ENCODE measurements at places on chromosomes 2 and 18.
A peak's percentile ranks its signal among the peaks of the same experiment; 100 is the strongest.

DNA sequence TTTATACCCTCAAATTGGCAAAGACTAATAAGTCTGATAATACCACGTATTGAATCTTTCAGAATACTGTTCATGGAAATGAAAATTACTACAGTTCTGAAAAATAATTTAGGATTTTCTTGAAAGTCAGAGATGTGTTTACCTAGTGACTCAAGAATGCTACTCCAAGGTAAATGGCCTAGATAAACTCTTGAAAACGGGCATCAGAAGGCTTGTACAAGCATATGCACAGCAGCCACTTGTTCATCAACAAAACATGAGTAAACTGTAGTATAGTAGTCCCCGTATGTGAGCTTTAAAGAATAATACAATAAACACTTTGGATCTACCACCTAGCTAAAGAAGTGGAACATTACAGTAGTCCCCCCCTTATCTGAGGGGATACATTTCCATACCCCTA, 157.5 kb downstream of the THADA start:
- DNase-seq: no peak

- DNase-seq: no peak
Observed at GRCh38 chr2:46615986-46616485, 136.7 kb downstream of the TMEM247 start.

DNA sequence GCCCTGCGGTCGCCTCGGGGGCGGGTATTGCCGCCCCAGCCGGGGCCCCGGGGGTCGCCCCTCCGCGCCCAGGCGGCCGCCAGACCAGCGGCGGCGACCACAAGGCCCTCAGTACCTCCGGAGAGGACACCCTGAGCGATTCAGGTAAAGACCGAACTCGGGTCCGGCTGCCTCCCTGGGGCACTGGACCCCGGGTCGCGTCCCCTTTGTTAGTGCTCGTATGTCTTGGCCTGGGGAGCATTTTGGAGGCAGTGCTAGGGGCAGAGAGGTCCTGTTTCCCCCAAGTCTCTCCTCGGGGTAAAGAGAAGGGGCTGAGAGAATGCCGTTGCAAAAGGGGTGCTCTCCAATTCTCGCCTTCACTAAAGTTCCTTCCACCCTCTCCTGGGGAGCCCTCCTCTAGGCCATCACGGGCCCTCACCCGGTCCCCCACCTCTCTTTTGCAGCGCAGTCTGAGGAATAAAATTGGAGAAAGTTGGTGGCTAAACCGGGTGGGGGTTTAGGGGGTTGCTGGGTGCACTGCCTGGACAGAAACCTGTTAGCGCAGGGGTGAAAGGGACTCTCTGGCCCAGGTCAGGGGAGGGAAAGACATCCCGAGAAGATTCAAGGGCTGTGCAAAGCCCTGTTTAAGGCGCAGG, 2.5 kb downstream of the MYCN start:
- DNase-seq: no peak

- no peak for DNase-seq
Observed at GRCh38 chr2:159175182-159175581, 111.3 kb downstream of the WDSUB1 start.

- no peak for DNase-seq
Observed at GRCh38 chr2:26571316-26571715, 69.8 kb downstream of the CIB4 start.

DNA sequence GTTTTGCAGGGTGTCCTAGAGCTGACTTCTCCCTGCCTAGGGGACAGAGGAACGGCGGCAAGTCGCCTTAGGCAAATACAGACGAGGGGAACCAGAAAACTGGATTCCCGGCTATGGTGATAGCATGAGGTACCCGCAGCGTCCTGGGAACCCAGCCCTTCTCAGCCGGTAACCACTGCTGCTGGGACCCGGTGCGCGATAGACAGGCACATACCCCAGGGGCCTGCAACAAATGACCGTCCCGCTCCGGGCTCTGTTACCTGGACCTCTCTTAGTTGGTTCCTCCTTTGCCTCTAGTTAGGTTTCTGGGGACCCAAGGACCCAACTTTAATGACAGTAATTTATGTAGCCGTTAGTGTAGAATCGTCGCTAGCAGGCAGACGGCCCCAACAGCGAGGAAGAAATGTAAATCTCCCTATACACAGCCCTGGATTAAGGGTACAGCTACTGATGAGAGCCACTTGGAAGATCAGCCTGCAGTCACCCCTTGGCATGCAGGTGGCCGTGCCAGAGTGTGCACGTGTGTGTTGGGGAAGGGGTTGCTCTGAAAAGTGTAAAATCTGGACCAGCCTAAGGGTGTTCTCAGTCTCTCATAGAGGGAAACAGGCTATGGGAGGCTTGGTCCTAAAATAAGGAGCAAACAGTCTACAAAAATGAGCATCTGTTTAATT, 819 bp upstream of the SERPINE2 start:
- DNase-seq: no peak

- DNase-seq: no peak
Observed at GRCh38 chr2:205346649-205347048, 335.7 kb upstream of the NRP2 start.

DNA sequence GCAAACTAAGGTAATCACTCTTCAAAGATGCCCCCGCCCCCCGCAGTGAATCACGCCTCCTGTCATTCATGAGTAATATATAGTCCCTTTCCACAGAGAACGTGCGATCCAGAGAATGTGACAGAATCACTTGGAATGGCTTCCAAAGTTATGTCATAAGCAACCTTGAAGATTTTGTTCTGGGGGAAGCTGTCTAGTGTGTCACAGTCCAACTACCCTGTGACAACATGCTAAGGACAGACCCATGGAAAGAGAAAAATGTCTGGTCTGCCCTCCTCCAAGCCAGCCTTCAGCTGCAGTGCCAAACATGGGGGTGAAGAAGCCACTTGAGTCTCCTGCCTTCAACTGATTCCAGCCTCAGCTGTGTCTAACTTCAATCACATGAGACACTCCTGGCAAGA, 259.1 kb downstream of the SS18 start:
- DNase-seq: no peak

DNA sequence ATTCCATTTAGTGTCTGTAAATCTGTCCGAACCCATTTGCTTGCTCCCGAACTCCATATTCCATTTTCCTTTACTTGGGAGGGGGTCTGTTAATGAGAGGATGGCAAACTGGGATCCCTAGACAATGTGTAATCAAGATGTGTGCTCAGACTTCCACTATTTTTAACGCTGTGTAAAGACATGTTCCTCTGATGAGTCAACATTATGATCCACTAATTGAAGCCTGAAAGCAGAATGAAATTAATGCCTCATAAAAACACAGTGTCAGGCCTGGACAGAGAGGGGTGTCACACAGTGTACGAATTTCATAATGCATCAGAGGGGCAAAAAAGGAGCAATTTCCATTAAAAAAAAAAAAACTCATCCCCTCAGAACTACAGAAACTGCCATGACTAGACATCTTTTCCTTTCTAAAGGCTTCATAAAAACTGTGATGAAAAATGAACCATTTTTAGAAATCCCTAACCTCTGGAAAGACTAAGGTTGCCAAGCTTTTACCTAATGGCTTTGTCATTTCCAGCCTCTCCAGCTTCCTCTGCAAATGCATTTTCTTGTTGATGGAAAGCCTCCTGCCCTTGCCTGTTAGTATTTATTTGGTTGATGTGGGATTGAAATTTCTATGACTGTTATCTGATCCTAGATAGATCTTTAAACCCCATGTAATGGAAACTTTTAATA, 209.2 kb upstream of the DCC start:
- DNase-seq: no peak

DNA sequence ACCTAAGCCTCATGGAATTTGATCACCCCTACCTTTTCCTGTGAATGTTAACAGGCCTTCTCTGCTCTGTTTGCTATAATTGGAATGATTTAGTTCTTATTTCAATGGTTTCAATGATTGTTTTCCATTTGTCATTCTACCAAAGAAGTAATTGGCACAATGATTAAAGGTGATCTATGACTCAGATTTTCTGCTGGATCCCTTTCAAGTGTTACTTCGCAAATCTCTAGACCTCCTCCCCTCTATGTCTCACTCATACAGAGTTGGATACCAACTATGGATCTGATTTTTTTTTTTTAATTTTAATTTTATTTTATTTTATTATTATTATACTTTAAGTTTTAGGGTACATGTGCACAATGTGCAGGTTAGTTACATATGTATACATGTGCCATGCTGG, 29.6 kb upstream of the FAM117B start:
- no peak for DNase-seq

GRCh38 chr2:235127931-235128330, 176.1 kb downstream of the SH3BP4 start:
- DNase-seq: no peak

DNA sequence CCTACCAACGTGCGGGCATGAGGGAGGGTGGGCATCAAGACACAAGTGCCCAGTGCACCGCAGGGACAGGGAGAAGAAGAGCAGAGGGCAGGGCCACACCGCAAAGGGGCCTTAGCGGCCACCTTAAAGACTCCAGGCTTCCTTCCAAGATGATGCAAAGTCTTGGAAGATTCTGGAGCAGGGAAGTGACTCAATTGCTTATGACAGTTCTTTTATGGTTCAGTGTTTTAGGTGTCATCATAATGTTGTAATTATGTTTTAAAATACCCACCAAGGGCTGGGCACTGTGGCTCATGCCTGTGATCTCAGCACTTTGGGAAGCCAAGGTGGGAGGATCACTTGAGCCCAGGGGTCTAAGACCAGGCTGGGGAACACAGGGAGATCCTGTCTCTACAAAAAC, 44.5 kb upstream of the SEMA4C start:
- no peak for DNase-seq

DNA sequence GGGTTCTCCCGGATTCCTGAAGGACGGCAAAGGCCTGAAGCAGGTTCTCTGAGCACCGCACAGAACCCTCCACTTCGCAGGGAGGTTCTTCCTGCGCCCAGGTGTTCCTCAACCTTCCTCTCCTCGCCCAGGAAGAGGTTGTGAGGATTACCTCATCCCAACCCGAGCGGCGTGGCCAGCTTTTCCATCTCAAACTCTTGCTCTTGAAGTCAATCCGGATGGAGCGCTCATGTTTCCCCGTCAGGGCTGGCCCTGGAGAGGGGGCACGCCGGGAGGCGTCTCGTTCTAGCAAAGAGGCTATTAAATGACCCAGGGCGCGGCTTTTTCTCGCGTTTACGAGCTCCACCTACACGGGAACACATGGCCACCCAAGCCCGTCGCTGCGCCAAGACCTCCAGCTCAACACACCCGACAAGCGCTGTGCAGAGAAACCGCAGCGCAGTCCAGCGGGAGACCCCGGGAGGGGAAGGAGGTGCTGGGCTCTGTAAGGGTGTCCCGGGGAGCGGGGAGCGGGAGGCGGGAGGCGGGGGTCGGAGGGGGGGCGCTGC, 540 bp upstream of the RAB10 start:
- no peak for DNase-seq

GRCh38 chr18:62715759-62716615, 646 bp downstream of the PHLPP1 start:
- DNase-seq: peak; percentile 29

GRCh38 chr2:117536139-117536538, 278.4 kb upstream of the DDX18 start:
- DNase-seq: no peak

DNA sequence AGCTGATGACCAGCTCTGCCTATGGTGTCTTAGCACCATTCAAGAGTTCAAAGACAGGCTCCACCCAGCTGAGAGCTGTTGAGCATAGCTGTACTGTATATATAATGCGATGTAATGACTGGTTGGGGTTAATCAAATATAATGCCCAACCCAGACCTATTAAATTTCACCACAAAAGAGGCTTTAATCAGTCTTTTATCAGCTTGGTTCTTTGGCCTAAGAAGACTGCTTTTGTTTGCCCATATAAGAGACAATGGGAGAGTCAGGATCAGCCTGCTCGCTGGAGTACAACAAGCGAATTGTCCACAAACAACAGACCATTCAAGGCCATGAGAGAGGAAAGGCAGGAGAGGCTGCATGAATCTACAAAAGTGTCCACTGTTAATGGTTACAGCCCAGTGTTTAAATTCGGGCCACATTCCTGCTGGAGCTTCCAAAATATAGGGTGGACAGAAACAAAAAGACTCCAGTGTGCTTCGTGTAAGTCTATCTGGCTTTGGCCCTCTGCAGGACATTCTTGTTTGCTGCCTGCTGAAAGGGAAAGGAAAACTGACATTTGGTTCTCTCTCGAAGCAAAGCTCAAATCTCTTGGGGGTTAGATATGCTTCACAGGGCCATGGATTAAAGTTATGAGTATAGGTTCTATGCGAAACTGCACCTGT, 299.0 kb upstream of the FBXO11 start:
- DNase-seq: no peak

- DNase-seq: no peak
Observed at GRCh38 chr18:64099244-64099643, 49.6 kb downstream of the LINC00305 start.

DNA sequence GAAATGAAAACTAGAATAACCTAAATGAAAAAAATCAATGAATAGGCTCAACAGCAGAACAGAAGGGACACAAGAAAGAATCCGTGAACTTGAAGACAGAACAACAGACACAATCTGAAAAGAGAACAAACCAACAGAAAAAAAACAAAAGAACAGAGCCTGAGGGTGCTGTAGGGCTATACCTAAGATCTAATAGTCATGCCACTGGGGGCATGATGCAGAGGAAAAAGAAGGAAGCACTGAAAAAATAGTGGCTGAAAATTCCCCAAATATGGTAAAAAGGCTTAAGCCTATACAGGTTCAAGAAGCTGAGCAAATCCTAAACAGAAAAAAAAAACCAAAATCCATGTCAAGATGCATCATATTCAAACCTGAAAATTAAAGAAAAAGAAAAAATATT, 50.3 kb downstream of the KANSL3 start:
- DNase-seq: no peak

- peak; percentile 17 for DNase-seq
Observed at GRCh38 chr2:27303093-27304025, 4.9 kb downstream of the UCN start.

DNA sequence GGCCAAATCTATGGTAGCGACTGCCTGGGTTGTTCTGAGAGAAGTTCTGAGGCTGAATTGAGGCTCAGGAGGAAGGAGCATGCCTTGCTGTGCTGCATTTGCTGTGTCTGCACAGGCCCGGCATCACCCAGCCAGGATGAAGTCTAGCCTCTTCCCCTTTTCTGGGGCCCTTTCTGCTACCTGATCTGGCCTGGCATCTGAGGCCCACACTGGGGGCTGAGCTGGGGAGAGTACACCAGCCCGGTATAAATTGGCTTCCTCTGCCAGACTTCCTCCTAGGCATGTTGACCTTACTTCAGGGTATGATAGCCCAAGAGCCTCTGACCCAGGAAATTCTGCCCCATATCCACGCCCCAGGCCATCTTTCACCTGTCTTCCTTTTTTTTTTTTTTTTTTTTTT, 30.0 kb downstream of the MRPL35 start:
- no peak for DNase-seq

GRCh38 chr18:33184958-33185357, 255.6 kb downstream of the CCDC178 start:
- no peak for DNase-seq

DNA sequence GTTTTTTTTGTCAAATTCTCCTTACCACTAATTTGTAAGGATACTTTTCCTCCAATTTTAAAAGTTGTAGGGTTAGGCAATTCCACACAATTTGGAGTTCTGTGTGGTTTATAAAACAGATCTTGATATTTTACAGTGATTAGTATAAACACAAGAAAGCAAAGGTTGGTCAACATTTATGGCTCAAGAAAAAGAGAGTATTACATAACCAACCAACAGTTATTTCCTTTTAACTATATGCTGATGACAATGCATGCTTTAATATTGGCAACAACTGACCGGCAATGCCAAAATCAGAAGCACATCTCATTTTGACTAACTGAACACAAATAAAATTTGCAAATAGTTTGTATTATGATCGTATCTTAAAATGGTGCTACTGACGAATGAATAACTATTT, 137.2 kb downstream of the CDH2 start:
- DNase-seq: no peak
